ENCODE measurements at places on chromosomes 13 and 19.

DNA sequence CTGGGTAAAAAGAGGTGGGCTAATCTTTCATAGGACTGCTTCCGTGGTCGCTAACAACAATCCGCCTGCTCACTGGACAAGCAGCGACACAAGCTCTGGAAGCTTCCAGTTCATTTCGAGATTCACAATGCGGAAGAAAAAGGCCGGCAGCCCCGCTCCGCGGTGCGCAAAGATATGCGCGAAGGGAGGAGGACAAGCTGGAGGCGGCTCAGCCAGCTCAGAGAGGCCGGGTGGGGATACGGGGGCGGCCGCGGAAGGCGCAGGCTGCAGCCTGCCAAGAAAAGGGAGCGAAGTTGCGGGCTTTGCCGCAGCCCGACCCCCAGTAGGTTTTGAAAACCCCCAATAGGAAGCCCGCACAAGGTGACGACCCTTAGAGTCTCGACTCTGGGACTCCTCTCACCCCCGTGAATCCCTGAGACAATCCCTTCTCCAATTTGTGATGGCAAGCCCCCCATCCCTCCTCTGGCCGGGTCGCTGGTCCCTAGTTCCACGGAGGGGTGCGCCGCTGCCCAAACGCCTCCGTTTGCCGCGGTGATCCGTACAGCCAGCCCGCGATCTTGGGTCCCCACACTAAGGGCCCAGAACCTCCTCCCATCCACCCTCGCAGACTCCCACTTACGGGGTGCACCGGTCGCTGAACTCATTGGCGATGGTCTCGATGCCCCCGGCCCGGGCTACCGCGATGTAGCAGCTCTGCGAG, 697 bp downstream of the HSPH1 start:
- DNase-seq = peak; percentile 89

- peak; percentile 79 for DNase-seq
These were observed at the start of gene STRN4 for GRCh38 chr19:46746281-46747057. Gene STRN4 (minus strand): TSS chr19:46746450. CDS start chr19:46746430, 20 bp downstream.

DNA sequence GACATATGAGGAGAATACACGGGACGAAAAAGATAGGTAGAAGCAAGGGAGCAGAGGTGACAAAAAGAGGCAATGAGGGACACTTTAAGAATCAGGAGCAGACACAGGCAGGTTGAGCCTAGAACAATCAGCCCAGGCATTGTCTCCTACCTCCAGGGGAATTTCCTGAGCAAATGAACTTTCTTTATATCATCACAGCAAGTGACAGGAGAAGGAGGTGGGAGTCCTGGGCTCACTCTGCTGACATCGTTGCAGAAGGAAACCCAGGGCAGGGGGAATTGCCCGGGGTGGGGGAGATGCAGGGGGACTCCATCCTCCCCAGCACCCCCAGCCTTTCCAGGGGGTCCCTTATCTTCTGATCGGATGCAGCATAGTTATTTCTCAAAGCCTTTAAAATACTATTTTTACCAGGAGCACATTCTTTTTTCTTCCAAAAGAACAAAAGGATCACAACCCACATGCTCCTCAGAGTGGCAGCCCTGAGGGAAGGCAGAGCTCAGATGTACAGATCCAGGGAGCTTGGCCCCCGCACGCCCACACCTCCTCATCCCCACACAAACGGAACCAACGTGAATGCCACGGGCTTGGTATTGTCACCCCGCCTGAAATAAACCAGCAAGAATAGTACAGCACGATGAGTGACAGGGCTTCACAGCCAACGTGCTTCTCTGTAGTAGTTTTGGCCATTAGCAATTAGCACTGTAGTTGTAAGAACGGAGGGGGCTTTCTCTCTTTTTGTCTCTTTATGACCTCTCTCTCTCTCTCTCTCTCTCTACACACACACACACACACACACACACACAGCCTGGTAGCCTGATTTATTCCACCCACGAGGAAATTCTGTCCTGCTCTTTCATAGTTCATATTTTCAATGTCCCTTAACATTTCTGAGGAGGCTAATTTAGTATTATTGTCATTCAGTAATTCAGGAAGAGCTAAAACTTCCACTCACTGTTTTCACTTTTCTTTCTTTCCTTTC, 169.5 kb upstream of the UBL3 start:
- DNase-seq = no peak

GRCh38 chr19:8610041-8610935, at the start of gene ADAMTS10:
Gene ADAMTS10 (minus strand): TSS chr19:8610715. CDS start chr19:8605710, 5,005 bp downstream.
- DNase-seq = no peak

All from suppressor macrophage treated with lipopolysaccharide for 1 hour (primary cell).